Activated CD8-positive, alpha-beta memory T cell treated with anti-CD3 and anti-CD28 coated beads, Interleukin-2, amount 10 ng/mL, durations not matched to agents 7 days and 5 days (primary cell): ENCODE measurements at places on chromosomes 2 and 18. TPM values are rescaled to one million over a fixed set of nuclear protein-coding genes. Genes with fewer than 3 reads are reported as not detected.

The PLCL1 gene
- 0.26 TPM for total RNA-seq

The MATN3 gene
- not detected for total RNA-seq

The CAPN14 gene
- 0.26 TPM for total RNA-seq

The DLX2 gene
- not detected for total RNA-seq

The KLHL30 gene
- total RNA-seq, result not detected

The AQP12A gene
- not detected for total RNA-seq

The OXER1 gene
- total RNA-seq, result not detected

The EMX1 gene
- total RNA-seq, result not detected

- DNase-seq, result no peak
Measured at GRCh38 chr2:162607915-162608314, 230.7 kb downstream of the KCNH7 start.

GRCh38 chr18:25352629-25353005, 651 bp upstream of the ZNF521 start:
- DNase-seq, result no peak

- peak; percentile 92 for DNase-seq
Measured at GRCh38 chr2:106095478-106096298, 98.4 kb downstream of the UXS1 start.

GRCh38 chr2:44598330-44599119, 236.8 kb downstream of the CAMKMT start:
- DNase-seq, result no peak

DNA sequence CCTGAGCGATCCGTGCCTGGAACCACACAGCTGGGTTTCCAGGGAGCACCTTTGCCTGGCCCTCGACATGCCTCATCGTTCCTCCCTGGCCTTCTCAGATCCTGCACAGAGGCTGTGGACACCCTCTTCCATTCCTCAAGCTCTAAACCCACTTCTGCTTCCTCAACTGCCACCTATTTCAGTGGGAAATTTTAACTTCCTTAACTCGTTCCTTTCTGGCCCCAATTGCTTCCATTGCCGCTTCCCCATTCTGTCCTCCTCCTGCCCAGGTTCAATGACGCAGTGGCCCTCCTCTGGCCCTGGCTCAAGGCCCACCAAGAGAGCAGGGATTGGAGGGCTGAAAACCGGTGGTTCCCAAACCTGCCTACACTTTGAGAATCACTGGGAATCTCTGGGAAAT, 4.8 kb upstream of the B3GNT7 start:
- no peak for DNase-seq

GRCh38 chr2:23209059-23209458, 175.9 kb upstream of the KLHL29 start:
- DNase-seq, result no peak

- DNase-seq, result no peak
Measured at GRCh38 chr2:215403441-215404347, 32.2 kb downstream of the FN1 start.

DNA sequence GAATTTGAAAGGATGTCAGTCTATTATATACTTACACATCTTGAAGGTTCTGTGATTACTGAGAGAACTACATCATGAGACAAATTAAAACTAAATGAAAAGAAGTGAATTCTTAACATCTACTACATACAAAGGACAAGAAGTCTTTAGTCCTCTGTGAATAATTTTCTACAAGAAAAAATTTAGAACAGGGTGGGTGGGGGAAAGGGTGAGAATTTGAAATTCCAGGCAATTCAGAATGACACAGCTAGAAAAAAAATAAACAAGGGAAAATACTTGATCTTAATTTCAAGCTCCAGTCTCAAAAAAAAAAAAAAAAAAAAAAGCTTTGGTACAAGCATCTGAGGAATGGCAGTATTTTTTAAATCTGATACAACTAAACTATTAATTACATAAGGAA, 15.5 kb downstream of the CUL3 start:
- DNase-seq, result no peak

- no peak for DNase-seq
Measured at GRCh38 chr2:223800908-223801307, 36.5 kb downstream of the AP1S3 start.

GRCh38 chr18:76689646-76690264, 132.6 kb upstream of the ZNF236 start:
- no peak for DNase-seq

- DNase-seq, result no peak
Measured at GRCh38 chr2:152154462-152154861, 21.1 kb downstream of the STAM2 start.
